ENCODE measurements at places on chromosomes 4 and X.

DNA sequence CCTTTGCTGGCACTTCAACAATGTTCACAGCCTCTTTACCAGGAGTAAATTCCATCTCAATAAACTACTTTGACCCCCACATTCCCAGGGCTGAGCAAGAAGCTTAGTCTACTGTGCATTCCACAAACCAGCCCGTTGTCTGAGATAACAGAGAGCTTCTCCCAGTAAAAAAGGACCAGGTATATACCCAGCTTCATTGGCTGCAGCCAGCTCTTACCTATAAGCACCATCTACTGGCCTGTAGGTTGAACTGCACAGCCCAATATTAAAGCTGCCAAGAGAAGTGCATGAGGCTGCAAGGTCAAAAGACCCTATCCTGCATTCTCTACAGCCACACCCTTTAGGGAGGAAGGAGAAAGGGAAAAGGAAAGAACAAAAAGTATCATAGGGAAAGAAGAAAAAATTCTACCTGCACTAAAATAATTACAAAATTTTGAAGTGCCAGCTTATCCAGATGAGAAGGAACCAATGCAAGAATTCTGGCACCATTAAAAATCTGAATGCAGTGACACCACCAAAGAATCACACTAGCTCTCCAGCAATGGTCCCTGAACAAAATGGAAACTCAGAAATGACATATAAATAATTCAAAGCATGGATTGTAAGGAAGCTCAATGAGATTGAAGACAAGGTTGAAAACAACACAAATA, 45.7 kb upstream of the INTU start:
- DNase-seq: peak; percentile 23

DNA sequence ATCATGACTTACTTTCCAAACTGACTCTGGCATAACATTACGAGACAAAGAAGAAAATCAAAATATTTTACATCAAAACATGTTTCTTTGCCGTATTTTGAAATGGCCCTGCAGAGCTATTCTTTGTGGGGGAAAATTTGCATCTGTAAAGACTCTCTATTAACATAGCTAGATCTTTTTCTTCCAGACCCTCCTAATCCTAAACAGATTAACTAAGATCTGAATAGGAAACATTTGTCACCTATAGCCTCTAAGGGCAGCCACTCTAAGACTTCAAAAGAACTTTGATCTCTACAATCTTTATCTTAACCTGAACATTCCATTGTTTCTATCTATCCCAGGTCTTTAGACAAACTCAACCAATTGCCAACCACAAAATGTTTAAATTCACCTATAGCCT, 176.6 kb upstream of the CENPE start:
- DNase-seq: no peak

GRCh38 chr4:81577392-81577791, 105.7 kb upstream of the RASGEF1B start:
- DNase-seq: no peak

DNA sequence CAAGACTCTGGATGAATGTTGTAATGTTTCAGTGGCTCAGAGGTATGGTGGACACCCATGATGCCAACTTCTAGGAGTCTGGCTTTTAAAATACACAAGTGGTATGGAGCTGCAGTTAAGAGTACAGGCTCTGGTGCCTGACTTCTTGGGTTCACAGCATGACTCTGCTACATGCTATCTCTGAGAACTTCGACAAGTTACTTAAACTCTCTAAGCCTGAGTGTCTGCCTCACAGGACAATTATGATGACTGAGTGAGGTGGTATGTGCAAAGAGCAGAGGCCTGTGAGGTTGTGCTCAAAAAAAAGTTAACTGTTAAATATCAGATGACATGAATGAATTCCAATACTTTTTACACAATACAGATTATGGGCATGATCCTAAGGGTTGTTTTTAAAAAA, 90.9 kb upstream of the SRD5A3 start:
- no peak for DNase-seq

DNA sequence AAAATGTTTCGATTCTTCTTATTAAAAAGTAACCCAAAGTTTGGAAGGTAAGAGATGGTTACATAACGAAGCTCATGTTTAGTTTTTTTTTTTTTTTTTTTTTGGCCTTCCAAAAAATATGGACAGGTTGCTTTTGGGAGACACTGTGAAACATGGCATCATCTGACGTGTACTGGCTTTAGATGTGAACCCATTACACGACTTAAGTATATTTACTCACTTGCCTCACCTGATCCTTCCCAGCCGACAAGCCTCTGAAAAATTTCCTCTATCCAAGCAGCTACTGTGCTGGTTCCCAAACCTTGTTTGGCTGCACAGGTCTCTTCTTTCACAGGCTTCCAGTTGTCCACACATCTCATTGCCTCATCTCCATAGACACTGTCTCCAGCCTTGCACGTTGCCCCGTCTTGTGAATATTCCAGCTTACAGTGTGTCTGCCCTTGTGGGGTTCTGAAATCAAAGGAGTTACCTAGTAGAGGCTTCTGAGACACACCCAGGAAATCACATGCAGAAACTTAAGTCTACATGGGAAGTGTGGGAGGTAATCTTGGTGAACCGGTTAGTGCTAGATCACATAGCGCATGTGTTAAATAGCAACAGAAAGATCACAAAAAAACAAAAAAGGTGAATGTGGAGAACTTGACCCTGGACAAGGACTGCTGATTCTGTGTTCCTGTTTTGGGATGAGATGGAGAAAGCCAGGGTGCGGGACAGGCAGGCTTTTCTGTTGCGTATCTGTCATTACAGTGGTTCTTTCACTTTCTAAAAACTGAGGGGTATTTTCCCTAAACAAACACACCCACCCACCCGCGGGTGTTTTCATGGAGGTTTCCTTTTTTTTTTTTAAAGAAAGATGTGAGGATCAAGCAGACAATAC, 328.6 kb downstream of the ARHGAP10 start:
- DNase-seq: no peak

DNA sequence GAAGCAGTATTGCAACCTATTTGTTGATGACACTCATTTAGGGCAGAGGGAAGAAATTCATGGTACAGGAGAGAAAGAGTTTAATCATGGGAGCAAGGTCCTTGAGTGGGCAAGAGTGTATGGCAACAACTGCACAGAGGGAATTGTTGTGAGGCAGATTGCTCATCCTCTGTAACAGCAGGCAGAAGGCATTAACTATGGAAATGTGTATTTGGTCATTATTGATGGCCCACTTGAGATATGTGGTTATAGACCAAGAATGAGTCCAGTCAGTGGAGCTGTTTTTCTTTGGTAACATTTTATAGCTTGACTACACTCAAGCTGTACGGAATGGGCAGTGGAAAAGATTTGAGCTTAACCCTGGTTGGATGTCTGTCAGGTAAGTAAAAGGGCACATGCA, 15.9 kb downstream of the PLRG1 start:
- DNase-seq: no peak

- DNase-seq: no peak
Observed at GRCh38 chr4:187962926-187963325, 32.6 kb upstream of the ZFP42 start.

DNA sequence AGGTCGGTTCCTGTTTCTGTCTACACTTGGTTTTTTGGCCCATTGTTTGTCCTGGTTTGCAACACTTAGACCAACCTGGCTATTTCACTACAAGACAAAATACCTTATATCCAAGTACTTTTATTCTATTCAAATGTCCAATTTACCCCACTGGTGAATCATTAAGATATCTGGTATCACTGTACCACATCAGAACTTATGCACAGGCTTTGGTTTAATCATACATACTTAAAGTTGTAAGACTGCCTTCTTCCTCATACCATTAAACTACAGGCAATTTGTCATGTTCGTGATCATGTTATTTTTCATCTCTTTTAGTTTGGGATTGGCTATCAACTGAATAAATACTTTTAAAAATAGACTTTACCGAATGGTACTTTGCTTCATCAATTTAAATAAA, 53.0 kb upstream of the ATOH1 start:
- no peak for DNase-seq

DNA sequence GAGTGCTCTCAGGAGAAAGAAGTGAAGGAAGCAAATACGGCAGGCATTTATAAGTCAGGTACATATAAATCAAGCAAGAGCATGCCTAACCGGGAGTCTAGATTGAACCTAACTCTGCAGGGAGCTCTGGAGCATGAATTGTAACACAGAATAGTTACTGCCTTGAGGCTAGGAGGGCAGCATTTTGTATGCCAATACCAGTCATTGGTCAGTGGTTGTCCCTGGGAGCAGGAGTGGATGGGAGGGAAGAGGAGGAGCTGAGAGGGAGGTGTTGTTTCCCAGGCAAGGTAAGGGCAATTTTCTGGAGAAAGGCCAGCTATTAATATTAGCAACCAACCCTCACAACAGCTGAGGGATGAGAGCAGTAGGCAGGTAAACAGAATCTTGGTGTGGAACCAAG, 224.7 kb upstream of the DCAF8L1 start:
- DNase-seq: no peak

GRCh38 chrX:105662248-105662647, 160.1 kb upstream of the NRK start:
- DNase-seq: no peak

DNA sequence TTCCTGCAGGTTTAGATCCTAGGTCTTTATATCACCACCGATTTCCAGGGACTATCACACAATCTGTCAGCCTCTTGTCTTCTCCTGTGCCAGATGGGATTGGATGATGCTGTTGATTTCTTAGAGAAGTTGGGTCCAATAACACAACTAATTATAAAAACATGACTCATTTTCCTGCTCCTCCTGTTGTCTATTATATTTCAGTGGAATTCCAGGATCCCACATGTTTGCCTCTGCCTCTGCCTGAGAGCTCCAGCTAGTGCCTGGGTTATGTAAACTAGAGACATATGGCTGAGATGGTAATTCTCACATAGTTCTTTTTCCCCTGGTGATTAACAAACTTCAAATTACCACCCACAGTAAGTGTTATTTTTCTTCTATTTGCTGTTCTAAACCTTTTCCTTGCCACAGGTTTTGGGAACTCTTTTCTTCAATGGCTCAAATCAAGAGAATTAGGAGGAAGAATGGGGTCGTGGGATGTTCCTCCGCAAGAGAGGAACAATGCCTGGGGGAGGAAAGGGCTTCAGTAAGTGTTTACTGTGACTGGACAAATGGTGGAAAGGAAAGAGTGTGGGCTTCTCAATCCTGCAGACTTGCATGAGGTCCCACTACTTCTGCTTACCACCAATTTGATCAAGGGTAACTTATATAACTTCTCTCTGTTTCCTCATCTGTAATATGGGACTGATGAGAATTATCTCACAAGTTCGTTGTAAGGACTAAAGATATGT, 3.4 kb upstream of the HOPX start:
- DNase-seq: no peak

DNA sequence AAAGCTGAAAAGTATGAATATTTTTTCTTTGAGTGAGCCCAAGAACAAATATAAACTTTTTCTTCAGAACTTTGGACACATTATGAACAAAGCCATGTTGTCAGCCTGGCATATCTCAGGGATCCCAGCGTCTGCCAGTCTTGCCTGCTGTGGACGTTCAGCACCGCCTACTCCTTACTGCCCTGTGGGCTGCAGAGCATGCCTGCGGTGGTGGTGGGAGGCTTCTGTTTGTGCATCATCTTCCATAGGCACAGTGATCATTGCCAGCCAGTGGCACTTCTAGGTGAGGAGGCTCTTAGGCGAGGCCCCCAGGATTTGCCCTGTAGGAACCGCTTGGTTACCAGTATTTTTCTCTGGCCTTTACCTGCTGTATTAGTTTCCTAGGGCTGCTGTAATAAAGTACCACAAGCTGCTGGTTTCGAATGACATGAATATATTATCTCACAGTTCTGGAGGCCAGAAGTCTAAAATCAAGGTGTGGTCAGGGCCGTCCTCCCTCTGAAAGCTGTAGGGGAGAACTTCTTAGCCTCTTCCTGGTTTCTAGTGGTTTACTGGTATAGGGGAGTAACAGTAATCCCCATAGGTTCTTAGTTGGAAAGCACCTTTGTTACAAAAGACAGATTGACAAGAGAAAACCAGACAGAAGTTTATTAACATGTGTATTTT, 15.4 kb downstream of the ANXA3 start:
- no peak for DNase-seq

GRCh38 chrX:13463608-13464007, 105.8 kb upstream of the EGFL6 start:
- DNase-seq: no peak

DNA sequence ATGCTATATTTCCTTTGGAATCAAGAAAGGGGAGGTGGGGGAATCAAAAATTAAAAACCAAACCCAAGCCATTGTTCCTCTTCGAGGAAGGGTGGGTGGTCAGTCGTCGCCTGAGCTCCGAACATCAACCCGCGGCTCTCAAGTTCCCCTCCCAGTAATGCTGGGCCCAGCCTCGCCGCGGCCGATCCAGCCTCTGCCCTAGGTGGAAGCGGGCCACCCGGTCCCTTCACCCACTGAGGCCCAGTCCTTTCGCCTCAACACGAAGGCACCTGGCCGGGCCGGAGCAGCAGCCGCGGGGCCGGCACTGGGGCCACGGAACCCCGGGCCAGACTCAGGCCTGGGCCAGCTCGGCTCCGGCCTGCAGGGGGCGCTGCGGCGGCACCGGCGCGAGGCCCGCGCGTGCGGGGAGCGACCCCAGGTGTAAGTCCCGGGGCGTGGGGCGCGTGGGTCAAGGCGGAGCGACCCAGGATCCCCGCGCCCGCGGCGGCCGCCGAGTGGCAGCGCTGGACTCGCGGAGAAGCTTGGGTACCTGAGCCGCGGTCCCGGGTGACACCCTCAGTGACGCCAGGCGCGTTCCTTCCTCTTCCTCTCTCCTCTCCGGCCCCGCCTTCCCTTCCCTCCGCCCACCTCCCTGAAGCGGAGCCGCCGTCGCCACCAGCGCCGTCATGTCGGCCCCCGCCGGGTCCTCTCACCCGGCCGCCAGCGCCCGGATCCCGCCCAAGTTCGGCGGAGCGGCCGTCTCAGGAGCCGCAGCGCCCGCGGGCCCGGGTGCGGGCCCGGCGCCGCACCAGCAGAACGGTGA, at the start of gene SEC24B:
Gene SEC24B, plus strand, starts transcription at position 611 of the 802 bp plus-strand sequence. Its CDS starts 55 bp downstream, at position 666.
- peak; percentile 91 for DNase-seq

GRCh38 chrX:153564047-153564606, 34.8 kb downstream of the CCNQ start:
- no peak for DNase-seq

DNA sequence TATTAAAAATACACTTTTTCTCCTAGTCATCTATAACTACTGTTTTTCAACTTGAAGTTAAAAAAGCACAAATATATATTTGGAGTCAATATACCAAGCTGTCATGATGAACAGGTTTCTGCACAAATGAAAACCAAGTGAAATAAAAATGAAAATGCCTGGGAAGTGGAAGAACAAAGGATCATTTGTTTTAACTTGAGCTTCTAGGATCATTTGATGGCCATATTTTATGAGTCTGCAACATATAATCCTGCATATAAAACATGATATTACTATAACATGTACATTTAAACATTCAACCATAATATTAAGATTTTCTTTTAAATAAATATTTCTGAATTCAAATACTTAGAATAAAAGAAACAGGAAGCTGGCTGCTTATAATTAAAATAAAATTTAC, 8.5 kb upstream of the ARHGEF38 start:
- DNase-seq: no peak

DNA sequence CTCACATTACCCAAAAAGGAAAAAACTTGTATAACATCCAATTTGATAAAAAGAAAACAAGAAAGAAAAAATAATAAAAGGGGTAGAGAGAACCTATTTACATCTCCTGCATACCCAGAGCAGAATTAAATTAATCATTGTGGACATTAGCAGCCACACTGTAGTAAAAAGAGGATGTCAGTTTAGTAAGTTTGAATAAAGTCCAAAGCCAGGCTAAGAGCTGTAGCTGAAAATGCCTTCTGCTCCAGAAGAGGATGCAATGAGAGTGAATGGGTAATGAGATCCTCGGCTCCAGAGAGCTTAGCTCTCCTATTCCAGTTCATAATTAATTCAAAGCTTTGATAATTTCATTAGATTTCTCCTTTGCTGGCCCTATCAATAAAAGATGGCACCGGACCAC, 78.2 kb downstream of the SLC10A7 start:
- no peak for DNase-seq

- DNase-seq: peak; percentile 70
Observed at GRCh38 chr4:153616006-153616555, 68.0 kb upstream of the TLR2 start.

Measured in stimulated activated CD8-positive, alpha-beta memory T cell treated with anti-CD3 and anti-CD28 coated beads, Interleukin-4, amount 100 ng/mL, for 48 hours (primary cell).